ENCODE measurements at places on chromosomes 12 and 14.

- DNase-seq: no peak
Observed at GRCh38 chr12:108967869-108968540, 52.9 kb downstream of the SVOP start.

DNA sequence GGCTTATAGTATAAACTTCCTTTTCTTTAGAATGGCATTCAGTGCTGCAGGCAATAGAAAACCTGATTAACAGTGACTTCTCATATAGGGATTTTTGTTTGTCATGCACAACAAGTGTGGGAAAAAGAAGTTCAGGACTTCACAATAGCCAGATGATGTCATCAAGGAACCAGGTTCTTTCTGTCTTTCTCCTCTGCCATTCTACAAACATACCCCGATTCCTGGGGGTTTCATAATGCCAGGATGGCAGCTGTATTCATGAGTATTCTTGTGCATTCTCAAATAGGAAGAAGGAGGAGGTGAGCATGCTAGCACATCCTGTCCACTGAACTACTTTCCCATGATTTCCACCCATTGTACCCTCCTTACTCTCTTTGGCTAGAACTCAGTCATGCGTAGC is 182.7 kb upstream of the EEA1 start:
- no peak for DNase-seq

DNA sequence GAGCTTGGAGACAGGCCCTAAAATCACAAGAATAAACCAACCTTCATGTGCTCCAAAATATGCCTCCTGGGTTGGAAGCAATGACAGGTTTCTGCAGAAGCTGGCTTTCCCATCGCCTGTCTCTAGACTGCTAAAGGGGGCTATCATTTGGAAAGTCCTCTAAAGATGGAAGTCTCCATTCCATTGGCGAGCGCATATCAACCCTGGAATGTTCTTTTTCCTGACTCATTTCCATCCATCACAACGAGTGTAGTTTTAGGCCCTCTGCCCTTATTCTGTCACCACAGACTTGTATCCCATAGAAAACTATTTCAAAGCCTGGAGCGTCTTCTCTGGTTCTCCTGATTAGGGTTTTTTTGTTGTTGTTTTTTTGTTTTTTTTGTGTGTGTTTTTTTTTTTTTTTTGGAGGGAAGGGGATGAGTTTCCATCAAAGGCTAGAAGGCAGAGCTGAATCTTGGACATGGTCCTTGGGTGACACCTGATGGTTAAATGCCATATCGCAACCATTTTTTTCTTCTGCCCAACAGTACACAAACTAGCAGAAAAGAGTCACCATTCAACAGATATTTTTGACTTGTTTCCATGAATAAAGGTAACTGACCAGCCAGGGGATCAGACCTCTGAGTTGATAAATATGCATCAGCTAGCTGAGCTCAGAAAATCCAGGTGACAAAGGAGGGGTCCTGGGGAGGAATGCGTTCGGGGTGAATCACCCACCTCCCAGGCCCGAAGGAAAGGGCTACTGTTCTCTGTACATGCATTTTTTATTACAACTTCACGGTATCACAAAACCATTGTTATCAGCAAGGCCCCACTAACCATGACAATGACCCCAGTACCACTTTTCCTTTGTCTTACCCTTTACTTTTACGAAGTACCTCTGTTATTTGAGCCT is 40.5 kb downstream of the KCNA5 start:
- DNase-seq: no peak

- no peak for DNase-seq
Observed at GRCh38 chr12:1906579-1906978, 11.9 kb downstream of the CACNA2D4 start.

DNA sequence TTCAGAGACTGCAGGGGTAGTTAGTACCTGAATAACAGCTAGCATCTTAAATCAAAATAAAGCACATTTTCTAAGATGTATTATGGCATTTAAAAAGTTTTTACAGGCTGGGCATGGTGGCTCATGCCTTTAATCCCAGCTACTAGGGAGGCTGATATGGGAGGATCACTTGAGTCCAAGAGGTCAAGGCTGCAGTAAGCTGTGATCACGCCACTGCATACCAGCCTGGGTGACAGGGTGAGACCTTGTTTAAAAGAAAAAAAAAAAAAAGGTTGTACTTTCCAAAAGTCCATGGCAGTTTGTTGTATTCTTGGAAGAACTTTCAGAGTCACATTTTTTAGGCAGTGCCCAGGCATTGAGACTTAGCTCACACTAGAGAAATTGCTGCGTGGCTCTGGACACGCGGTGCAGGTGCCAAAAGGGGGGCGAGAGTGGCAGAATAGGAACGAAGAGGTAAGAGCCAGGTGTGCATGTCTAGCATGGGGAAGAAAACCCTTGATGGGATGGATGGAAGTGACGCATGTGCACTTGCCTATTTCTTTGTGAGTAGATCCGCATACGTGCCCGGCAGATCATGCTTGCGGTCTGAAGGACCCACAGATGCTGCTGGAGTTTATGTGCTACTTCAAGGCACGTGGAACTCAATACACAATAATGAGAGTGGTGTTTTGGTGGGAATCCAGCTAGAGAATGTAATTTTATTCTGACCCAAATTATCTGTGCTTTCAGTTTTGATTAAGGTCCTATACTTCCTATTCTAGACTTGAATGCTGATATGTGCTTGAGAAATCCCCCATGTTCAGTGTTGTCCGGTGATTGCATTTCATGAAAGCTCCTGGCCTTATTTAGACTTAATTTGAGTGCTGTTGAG is 11.9 kb downstream of the ANKRD13A start:
- DNase-seq: no peak

DNA sequence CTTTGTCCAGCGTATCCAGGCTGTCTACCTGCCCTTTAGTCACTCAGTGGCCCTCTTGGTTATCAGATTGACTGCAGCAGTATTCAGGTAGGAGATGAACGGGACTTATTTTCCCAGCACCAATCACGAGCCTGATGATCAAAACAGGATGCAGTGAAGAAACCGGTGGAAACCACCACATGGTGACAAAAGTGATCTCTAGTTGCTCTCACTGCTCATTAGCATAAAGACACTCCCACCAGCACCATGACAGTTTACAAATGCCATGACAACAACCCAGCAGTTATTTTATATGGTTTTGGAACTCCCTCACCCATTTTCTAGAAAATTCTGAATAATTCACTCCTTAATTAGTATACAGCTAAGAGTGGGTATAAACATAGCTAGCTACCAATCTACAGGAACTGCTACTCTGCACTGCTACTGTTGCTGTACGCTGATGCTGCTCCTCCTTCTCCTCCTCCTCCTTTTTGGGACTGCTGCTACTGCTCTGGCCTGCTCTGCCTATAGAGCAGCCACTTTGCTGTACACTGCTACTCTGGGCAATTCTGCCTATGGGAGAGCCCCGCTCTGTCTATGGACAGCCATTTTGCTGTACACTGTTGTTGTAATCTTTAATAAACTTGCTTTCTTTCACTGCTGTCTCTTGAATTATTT is 142.5 kb upstream of the SSTR1 start:
- DNase-seq: no peak

- DNase-seq: no peak
Observed at GRCh38 chr12:694734-695503, 31.7 kb upstream of the NINJ2 start.

GRCh38 chr12:117526757-117527478 is 165.5 kb upstream of the NOS1 start:
- DNase-seq: no peak

- DNase-seq: no peak
Observed at GRCh38 chr12:40499856-40500255, 192.4 kb upstream of the CNTN1 start.

DNA sequence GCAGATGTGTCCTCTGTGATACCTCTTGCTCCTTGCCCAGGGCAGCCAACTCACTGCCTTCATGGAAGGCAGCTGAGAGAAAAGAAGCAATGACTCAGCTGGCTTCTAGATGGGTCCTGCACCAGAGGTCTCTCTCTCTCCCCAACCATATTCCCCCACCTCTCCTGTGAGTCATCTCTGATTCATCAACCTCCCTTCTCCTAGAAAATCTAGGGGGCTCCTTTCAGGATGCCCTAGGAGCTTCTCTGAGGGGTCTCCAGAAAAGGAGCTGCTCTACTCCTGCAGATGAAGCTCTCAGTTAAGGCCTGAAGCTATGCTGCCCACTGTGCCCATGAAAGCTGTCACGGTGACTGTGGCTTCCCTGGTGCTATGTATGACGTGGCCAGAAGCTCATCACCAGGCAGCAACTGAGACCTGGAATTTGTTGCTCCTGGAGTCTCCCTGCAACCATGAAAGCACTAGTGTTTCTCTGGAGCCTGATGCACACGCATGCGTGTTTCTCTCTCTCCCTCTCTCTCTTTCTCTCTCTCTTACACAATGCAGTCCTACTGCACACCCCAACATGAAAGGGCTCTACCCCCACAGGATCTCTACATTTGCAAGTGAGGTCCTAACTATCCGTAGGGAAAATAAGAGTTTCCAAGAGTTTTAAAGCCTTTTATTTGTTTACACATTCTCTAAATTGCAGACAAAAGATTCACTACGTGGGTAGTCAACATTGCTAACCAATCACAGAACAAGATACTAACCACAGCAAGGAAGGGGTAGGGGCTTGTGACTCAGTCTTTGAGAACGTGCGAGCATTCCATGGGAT is 285.3 kb downstream of the DPF3 start:
- no peak for DNase-seq

DNA sequence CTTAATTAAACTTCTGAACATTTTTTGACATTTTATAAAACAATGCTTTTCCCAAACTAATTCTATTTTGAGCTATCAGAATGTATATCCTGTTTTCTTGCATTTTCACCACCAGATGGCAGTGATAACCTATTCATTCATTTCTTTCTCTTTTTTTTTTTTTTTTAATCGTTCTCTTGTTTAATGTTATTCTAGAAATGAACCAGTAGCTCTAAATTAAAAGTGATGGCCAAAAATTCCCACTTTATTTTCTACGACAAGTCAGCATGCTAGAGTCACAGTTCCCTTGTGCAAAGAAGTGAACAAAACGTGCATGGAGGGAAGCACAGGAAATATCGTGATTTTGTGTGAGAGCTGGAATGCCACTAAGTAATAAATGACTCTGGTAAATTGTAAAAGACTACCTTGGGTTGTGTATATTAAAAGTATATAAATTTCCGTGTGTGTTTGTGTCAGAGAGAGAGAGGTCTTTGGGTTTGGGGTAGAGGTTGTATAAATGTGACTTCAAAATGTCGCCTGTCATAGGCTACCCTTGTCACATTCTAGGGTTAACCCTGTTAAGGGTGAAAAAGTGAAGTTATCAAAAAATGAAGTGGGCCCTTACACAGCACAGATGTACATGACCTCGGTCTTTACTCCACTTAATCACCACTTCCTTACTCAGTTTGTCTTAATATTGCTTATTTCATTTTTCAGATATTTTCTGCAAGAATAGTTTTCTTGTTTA is 40.4 kb upstream of the LDHB start:
- DNase-seq: no peak

GRCh38 chr14:104239185-104239775 is 100.9 kb downstream of the KIF26A start:
- no peak for DNase-seq

GRCh38 chr12:130131801-130132200 is 30.5 kb upstream of the FZD10 start:
- no peak for DNase-seq

- no peak for DNase-seq
Observed at GRCh38 chr14:25038044-25038668, 11.8 kb downstream of the STXBP6 start.

DNA sequence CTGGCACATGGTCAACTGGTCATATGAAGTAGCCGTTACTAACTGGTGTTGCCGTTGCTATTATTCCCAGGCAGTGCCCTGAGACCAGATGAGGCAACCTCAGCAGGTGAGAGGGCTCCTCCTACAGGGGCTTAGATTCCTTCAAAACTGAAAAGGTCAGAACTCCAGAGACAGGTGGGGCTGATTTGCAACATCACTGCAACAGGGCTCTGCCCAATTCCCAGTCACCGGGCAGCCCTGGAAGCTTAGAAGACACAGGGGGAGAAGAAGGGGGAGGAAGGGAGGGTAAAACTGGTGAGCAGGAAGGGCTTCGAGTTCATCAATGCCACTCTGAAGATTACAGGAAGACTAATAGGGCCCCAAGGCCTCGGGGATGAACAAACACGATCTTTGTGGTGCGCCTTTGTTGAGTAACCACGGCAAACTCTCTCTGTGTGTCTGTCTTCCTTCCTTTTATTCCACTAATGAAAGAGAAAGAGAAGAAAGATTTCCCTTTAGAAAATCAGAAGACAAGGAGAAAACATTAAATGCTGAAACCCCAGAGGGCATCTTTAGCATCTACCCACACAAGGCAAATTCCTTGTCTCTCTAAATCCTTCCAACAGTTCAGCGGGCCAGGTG is 749.1 kb upstream of the TBX3 start:
- no peak for DNase-seq

GRCh38 chr12:65339161-65339560 is 60.7 kb downstream of the MSRB3 start:
- DNase-seq: no peak

DNA sequence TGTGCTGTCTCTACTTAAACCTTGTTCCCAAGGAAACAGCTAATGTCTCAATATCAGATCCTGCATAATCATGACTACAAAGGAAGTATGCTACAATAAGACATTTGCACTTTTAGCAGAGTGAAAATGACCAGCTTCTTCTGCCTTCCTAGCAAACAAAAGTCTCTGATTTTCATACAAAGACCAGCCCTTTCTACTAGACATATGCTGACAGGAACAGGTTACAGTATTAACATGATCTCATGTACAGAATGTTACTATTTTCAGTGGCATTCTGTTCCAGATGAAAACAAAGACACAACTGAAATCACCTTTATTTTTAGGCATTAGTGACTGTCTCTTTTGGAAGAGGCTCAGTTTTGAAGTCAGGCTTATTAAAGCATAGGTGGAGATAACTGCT is 228.6 kb downstream of the MED13L start:
- DNase-seq: no peak

DNA sequence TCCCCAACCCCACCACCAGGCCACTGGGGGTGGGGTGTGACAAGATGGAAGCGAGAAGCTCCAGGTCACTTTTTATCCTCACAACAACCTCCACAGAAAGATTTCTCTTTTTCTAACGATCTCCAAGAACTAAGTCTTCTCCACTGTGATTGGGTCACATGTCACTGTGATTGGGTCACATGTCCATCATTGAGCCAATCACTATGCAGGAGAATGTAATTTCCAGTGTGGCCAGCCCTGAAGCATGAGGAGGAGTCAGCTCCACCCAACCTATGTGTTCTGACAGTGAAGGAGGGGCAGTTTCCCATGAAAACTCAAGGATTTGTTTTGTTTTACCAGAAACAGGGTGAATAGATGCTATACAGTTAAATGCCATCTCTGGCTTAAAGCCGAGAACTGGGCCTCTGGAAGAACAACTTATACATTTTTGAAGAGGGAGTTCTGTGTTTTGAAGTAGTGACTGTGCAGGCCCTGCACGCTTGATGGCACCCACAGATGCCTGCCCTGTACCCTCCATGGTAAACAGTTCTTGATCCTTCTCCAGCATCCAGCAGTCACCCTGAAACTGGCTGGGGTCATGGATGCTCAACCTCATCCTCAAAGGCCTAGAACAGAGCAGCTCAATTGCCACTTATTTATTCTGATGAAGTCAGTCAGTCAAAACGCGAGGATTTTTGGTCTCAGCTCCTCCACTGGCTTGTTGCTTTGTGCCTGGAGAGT is 180.4 kb upstream of the BMP4 start:
- no peak for DNase-seq

Data from sciatic nerve (tissue), 2 donors.